ENCODE measurements at places on chromosomes 2 and 18. TPM values are rescaled to one million over a fixed set of nuclear protein-coding genes. Genes with fewer than 3 reads are reported as not detected.

Gene ANKRD30B
- not detected for total RNA-seq

Gene RAD51AP2
- total RNA-seq, result not detected

Gene CXCR2
- 0.62 TPM for total RNA-seq

Gene KCNK3
- 0.12 TPM for total RNA-seq

Gene GKN2
- not detected for total RNA-seq

Gene FSHR
- not detected for total RNA-seq

Gene TTN
- 6,407 TPM for total RNA-seq

Gene CHPF
- 11.9 TPM for total RNA-seq

Gene TXNDC2
- total RNA-seq, result 0.19 TPM

Gene HOXD8
- total RNA-seq, result 3.4 TPM

Gene POMC
- total RNA-seq, result 1.8 TPM

Gene AQP12B
- not detected for total RNA-seq

Gene SLC25A52
- total RNA-seq, result not detected

Gene PJVK
- 1.2 TPM for total RNA-seq

Gene QPCT
- 7.8 TPM for total RNA-seq

Gene MAL
- 0.71 TPM for total RNA-seq

Gene ANKRD36C
- 5.0 TPM for total RNA-seq

Gene UGT1A10
- total RNA-seq, result not detected

Gene ACADL
- 14.7 TPM for total RNA-seq

Gene PHOSPHO2
- total RNA-seq, result 0.86 TPM

Gene ABCG5
- not detected for total RNA-seq

Gene GTF2A1L
- total RNA-seq, result 0.71 TPM

Gene CNTNAP5
- total RNA-seq, result not detected

Gene UCN
- total RNA-seq, result not detected
